Bone marrow (tissue), 2 donors: ENCODE measurements at places on chromosomes 2 and 18.
A peak's percentile ranks its signal among the peaks of the same experiment; 100 is the strongest.

GRCh38 chr2:188573453-188573852, 281.8 kb downstream of the GULP1 start:
- DNase-seq, result no peak

GRCh38 chr2:239912938-239913635, 112.1 kb downstream of the NDUFA10 start:
- DNase-seq, result no peak

DNA sequence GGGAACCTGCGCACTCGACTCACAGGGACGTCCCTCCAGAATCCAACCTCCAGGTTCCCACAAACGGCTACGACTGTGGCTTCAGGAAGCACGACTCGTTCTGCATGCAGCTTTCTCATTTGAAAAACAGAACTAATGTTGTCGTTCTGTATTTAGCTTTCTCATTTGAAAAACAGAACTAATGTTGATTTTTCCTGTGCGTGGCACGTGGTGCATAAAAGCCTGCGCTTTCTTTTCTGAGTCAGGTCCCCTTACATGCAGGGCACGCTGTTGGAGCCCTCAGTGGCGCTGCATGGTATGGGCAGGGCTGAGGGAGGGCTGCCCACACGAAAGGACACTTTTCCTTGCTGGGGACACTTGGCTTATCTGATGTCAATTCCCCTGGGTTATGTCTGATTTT, 124.3 kb downstream of the TMEM18 start:
- no peak for DNase-seq

GRCh38 chr18:49223837-49224529, 236.5 kb downstream of the DYM start:
- DNase-seq, result no peak

GRCh38 chr2:135913727-135914365, 37.6 kb upstream of the MCM6 start:
- DNase-seq, result peak; percentile 57

DNA sequence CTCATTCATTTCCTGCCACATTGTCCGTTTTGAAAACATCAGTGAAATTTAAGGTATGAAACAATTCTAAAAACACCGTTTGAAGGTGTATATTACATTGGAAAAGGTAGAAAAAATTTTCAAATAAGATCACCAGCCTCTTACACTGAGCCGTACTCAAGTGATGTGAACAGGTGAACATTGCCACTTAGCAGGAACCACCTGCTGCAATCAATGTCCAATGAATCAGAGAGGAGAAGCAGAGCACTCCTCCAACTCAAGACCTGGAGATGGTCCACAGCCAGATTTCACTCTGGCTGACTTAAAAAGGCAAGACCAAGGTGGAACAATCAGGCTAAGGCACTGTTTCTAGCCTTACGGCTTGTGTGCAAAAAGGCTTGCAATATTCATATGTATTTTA, 110.3 kb upstream of the TTN start:
- DNase-seq, result no peak
